ENCODE measurements at places on chromosomes 1 and 21.

GRCh38 chr1:25952841-25953401, 44.9 kb downstream of the PAFAH2 start:
- peak; percentile 98 for DNase-seq

DNA sequence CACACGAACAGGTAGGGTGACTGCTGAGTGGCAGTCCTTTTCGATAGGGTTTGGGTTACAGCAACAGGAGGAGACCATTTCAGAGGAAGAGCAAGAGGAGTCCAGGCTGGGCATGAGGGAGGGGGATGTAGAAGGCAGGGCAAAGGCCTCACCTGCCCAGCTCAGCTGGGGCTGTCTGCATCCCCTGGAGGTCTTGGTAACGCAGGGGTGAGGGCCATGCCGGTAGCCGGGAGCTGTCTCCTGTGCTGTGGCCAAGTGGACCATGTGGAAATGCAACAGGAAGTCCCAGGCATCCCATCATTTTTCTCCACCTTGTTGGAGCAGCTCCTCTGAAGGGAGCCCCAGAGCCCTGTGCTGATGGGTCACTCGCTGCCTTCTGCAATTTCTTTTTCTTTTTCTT, 105.4 kb upstream of the C1orf174 start:
- DNase-seq, result no peak

GRCh38 chr1:112318698-112319370, 77.2 kb upstream of the CTTNBP2NL start:
- no peak for DNase-seq

- no peak for DNase-seq
Observed at GRCh38 chr1:116515702-116516101, 55.1 kb downstream of the CD58 start.

DNA sequence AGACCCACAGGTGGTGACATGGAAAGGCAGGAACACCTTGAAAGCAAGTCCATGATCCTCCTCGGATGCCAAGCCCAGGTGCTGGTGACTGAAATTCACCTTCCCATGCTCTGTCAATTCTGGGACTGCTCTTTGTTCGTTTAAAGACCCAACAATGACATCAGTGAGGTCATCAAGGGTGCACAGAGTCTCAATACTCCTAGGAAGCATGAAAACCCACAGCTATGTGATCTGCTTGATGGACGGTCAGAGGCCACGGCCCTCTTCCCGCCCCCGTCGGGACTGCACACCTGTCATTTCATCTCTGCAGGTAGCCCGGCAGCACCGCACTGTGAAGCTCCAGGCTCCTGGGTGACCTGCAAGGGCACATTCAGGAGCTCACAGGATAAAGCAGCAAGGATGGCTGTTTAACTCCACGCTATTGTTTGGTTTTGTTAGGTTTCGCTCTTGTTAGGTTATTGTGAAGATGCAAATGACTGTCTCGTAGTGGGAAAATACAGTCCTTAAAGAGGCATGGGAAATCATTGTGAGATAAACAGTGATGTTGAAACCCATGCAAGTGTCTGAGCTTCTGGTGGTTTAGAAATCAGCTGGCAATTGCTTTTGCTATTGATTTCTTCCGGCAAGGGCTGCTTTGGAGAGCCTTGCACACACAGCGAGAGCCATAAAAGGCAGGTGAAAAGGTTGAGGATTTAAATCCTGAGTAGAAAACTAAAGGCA, 124.8 kb upstream of the AJAP1 start:
- no peak for DNase-seq

- DNase-seq, result no peak
Observed at GRCh38 chr1:236835491-236835890, 40.4 kb downstream of the MTR start.

GRCh38 chr1:43382027-43382779, 7.4 kb downstream of the MED8 start:
- DNase-seq, result no peak

GRCh38 chr1:53310847-53311681, 16.8 kb downstream of the LRP8 start:
- DNase-seq, result peak; percentile 91

- no peak for DNase-seq
Observed at GRCh38 chr1:2592672-2593071, 6.1 kb downstream of the PRXL2B start.

GRCh38 chr1:99544328-99544727, 101.6 kb upstream of the PALMD start:
- no peak for DNase-seq

GRCh38 chr1:228488125-228488817, 1.1 kb downstream of the RNF187 start:
- DNase-seq, result no peak

DNA sequence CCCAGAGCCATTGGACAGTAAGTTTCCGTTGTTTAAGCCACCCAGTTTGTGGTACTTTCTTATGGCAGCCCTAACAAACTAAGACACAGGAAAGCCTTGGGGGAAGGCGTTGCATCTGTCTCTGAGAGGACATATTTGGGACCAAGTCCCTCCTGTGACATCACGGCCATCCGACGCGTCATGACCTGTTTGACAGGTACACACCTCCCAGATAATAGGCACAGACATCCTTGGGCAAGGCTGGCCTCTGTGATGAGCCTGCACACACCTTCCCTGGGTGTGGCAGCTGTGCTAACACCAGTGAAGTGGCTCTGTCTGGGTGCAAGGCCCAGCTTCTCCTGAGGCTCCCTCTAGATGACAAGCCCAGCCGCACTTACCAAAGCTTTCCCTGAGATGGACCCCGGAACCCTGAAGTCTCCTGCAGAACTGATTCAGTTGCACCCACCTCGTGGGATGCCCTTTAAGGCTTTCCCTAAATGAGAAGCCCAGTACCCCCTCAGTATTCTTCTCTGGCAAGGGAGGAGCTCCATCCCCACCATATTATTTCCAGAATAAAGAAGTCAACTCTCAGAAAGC, 136.5 kb downstream of the ZSCAN20 start:
- DNase-seq, result no peak
